ENCODE measurements at places on chromosomes 13 and 19.

DNA sequence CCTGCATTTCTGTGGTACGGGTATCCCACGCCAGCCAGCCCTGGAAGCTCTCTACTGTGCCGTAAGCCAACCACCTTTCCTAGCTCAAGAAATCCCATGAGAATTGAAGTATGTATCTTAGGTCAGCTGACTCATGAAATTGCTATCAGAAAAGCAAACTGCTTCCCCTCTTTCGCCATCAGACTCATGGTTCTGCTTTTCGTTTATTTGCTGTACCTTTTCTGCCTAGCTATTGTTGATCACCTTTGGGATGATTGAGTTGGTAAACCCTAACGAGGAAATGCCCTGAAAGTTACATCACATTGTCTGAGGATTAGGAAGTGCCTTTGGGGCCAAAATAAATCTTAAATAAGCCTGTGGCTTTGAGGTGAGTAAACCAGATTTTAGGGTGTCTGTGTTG lies at the start of gene ADGRE3:
Gene ADGRE3, minus strand, starts transcription at position 81 of the 400 bp plus-strand sequence. Its CDS starts 74 bp downstream, at position 7.
- DNase-seq, result no peak

DNA sequence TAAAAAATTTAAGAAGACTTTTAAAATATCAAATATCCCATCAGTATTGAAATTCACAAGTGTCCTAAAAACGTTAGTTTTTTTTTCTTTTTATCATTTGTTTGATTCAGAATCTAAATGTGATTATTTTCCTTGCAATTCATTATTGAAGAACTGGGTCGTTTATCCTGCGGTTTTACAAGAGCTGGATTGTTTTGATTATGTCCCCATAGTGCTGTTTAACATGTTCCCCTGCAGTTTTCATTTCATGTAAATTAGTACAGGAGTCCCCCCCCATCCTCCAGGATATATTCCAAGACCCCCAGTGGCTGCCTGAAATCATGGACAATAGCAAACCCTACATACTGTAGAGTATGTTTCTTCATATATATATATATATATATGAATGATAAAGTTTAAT lies 105.7 kb downstream of the KCTD15 start:
- no peak for DNase-seq

GRCh38 chr13:47049276-47049989 lies 152.6 kb upstream of the HTR2A start:
- no peak for DNase-seq

DNA sequence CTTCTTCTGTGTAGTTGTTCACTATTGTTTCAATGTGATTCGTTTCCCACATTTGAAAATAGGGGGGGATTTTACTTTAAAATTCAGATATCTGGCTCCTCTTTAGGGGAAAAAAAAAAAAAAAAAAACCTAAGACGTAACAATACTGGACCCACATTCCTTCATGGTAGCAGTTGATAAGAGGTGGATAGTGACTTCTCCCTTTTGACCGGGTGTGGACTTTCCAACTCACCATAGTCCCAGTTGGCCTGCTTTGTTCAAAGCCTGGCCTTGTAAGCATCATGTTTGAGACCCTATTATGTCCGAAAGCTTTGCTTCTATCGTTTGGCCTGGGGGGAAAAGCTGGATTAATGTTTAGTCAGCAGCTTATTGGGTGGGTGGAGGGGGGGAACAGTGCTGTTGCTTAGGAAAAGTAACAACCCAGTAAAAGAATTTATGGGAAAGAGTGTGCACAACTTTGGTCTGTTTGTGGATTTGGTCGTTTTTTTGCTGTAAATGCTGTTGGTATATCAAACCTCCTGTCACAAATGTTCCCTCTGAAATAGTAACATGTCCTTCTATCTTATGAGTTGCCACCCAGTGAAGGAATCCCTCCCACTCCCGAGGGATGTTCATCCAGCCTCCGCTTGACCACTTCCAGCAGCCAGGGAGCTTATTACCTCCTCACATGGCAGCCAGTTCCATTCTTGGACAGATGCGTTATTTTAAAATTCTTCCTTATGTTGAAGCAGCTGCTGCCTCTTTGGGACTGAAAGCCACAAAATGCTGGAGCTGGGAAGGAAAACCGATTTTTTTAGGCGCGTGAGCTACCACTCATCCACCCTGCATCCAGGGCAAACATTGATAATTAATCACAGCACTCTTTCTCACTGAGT lies 10.4 kb downstream of the SAMD4B start:
- DNase-seq, result no peak

DNA sequence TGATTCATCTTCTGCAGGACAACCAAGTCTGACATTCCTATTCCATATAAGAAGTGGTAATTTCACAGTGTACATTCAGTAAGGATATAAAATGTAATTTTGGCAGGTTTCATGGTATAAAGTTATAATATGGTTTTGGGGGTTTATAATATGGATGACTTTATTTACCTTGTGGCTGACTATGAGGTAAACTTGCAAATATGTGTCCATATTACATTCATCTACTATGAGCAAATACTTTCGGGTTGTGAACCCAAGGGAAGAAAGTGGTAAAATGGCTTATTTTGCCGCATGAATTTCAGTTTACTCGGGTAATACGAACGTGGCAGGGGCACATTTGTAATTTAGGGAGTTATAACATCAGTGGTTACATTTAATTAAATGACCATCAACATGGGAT lies 86.7 kb upstream of the TNFSF11 start:
- no peak for DNase-seq

GRCh38 chr19:20165971-20166592 lies 932 bp upstream of the ZNF486 start:
- DNase-seq, result no peak

DNA sequence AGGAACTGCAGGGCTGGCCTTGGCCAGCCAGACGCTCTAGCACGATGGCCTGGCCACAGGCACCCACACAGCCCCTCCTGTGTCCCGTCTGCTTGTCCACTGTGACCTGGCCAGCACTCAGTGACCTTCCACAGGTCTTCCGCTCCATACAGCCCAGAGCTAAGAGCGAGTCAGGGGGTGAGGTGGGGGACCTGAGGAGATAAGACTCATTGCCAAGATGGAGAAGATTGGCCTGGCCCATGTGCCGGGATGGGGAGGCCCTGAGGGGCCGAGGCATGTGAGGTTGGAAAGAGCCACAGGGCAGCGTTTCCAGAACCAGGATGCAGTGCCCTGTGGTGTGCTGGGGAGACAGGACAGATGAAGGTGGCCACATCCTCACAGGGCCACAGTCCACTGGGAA lies 10.2 kb upstream of the SLC7A9 start:
- no peak for DNase-seq

DNA sequence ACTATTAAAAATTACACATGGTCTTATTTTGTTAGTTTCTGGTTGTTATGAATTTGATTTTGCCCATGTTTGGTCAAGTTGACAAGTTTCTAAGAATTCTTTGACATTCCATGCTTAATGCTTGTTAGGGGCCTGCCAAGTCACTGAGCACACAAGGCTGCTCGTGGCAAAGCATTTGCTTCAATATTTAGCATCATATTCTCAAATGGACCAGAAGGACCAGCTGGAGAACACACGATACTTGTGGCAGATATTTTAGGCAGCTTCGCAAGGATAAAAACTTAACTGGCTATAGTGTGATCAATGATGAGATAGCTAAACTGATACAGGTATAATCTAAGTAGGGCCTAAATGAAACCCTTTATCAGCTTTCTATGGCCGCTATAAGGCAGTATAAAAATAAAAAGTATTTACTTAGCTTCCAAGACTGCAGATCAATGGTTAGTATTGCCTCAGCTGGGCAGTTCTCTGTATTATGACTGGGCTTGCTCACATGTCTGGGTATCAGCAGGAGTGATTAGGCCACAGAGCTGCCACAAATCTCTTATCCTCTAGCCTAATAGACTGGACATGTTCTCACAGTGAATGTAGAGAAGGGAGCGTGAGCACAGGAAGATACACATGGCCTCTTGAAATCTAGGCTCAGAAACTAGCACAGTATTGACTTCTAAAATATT lies 155.9 kb upstream of the SPRY2 start:
- DNase-seq, result no peak

- no peak for DNase-seq
Measured at GRCh38 chr13:69948016-69948415, 159.6 kb upstream of the ATXN8OS start.

GRCh38 chr13:20053891-20054290 lies 95.4 kb downstream of the ZMYM2 start:
- DNase-seq, result no peak

- DNase-seq, result peak; percentile 82
Measured at GRCh38 chr13:110559429-110559943, 2.0 kb downstream of the RAB20 start.

- DNase-seq, result no peak
Measured at GRCh38 chr19:56295531-56296455, 18.8 kb downstream of the ZSCAN5A start.

DNA sequence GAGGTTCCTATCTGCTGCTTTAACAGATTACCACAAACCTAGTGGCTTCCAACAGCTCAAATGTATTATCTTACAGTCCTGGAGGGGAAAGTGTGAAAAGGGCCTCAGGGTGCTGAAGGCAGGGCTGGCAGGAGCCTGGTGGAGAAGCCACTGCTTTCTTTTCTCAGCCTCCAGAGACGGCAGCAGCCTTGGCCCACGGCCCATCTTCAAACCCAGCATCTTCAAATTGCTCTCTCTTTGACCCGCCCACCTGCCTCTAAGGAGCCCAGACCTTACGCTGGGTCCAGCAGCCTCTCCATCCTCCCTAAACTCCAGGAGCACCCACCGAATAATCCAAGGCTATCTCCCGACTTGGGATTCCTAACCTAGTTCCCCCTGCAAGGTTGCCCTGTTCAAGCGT lies 35.6 kb downstream of the C13orf46 start:
- DNase-seq, result no peak

DNA sequence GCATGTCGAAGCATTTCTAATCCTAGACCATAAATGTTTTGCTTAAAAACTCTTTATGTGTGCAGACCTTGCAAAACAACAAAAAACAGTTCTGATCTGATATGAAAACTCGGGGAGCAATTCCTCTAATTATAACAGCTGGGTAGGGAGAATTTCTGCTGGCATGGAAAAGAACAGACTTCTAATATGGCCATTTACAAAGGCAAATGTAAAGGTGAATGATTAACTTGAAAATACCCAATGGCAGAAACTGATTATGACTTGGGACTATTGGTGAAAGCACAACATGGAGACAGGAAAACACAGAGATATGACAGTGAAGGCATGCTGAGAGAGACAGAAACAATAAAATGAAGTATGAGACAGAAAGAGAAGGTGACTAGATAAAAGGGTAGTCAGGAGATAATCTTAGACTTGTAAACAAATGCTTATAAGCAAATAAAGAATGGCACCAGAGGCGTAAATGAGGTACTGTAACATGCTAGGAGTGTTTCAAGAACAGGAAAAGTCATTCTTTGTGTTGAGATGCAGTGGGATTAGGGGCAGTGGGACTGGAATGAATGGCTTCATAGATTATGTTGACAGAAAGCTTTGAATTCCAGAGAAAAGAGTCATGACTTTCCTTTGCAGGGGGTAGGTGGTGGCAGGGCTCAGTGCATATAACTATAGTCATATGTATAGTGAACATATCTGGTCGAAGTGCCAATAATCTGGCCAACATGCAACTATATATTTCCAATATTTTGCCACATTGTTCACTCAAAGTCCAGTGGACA lies 393.0 kb downstream of the ITGBL1 start:
- DNase-seq, result no peak

DNA sequence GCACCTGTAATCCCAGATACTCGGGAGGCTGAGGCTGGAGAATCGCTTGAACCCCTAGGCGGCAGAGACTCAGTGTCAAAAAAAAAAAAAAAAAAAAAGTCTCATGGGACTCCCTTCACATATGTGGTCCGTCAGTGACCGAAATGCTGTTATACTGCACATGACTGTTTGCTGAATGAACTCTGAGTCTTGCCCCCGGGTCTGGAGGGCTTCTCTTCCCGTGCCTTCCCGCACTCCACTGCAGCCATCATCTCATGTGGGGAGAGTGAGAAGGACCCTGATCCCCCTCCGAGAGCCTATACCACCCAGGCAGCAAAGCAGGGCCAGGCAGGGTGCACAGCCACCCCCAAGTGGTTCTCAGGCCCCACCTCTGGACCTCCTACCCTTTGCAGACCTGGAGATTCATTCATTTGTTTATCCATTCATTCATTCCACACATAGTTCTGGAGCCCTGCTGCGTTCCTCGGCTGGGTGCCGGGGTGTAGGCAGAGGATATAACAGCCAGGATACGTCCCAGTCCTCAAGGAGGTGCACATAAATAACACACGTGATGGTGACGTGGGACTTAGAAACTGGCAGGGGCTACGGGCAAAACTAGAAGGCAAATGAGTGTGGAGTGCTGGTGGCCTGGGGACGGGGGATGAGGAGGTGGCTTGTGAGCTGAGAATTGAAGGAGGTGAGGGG lies 14.2 kb downstream of the NDUFA11 start:
- peak; percentile 62 for DNase-seq

DNA sequence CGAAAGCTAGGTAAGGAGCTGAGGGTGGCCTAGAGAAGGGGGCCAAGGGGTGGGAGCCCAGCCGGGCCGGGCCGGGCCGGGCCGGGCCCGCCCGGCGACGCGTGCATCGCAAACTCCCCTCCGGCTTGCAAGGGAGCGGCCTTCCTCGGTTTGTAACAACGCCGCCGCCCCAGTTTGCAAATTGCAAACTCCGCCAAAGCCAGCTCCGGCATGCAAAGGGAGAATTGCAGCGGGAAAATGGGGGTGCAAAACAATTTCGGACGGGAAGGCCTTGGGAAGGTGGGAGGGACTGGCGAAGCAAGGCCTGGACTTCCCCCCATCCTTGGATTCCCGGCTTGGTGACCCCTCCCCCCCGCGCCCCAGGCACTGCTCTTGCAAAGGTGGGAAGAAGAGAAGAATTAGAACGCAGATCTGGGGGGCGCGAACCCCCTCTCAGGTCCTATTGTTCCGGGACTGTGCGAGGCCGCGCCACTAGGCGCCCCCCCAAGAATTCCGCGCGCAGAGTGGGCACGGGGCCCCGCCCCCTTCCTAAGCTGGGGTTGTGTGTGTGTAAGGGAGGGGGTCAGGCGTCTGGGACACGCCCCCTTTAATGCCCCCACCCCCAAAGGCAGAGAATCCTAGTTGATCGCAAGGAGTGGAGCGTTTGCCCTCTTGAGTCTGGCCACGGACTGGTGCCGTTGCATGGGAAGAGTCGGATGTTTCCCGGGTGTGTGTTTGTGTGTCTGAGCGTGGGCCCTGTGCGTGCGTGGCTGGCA lies 926 bp downstream of the PRR12 start:
- DNase-seq, result peak; percentile 61

DNA sequence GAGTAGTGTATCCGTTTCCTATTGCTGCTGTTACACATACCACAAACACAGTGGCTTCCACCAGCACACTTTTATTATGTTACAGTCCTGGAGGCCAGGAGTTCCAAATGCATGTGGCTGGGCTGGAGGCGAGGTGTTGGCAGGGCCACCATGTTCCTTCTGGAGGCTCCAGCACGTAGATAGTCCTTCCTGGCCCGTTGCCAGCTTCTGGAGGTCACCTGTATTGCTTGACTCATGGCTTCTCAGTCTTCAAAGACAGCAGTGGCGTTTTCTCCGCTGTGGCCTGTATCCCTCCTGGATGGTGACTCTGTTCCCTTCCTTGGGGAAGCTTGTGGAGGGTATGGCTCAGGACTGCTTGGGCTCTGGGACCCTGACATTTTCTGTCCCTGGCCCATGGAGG lies 15.2 kb downstream of the ZNF473 start:
- DNase-seq, result no peak

DNA sequence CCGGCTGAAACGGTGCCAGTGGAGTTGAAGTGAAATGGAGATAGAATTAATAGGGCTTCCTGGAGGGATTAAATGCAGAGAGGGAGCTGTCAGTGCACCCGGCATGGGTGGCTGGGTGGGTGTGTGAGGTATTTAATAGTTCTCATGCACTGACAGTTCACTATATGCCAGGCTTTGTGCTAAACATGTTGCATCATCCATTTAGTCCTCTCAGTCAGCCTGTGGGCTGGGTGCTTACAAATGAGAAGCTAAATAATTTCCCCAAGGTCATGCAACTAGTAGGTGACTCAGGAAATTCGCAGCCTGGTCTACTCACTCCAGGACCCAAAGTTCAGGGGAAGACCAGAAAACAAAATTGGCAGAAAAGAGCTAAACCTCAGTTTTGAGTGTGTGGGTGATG lies 63.5 kb upstream of the SPATA13 start:
- DNase-seq, result no peak

All from hepatic stellate cell (primary cell).